D721Med (cell line): ENCODE measurements at places on chromosomes 2 and 18.
A peak's percentile ranks its signal among the peaks of the same experiment; 100 is the strongest.

DNA sequence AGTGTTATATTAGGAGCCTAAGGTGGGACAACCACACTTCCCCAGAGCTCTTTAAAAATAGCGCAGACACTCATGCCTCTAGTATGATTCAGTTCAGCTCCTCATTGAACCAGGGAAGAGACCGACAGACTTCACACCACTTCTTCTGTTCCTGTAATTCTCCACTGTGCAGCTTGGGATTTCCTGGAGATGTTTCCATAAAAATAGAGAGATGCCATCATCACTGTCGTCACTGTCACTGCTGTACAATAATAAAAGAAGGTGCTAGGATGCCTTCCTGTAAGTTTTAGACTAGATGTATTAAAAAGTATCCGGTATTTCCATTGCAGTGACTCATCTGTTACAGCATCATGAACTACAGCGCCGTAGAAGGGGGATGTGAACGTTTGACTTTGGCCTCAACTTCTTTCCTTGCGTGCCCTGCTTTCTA, 110.9 kb downstream of the FAM210A start:
- DNase-seq: no peak

DNA sequence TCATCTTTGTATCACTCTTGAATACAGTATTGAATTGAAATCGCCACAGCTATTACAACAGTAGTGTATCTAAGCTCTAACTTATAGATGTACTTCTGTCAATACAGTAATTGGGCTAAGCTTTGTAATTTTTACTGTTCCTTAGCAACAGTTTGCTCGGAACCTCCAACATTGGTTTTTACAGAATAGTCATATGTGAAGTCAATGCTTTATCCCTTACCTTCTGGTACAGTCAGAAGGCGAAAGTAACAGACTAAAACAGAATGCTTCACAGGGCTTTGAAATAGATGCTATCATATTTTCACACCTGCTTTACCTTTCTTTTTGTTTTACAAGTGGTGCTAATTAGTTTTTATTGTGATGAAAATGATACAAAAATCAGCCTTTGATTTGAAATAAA, 46.9 kb upstream of the CYP20A1 start:
- no peak for DNase-seq

DNA sequence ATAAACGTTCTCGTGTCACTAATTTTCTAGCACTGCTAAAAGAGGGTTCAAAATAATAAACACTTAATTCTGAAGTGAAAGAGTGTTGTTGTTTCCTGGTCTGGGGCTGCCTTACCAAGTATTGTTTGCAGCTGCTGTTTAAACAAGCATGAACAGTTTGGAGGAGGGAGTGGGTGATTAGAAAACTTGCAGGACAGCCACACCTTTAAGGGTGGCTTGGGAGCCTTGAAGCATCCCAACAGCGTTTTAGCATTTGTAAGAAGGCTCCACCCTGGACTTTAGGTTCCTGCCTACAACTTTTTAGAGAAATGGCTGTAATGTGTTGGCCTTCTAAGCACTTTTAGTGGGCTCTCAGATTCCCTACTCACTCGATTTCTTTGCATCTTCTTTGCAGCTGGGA, 371.6 kb downstream of the TGIF1 start:
- no peak for DNase-seq

- DNase-seq: no peak
Observed at GRCh38 chr2:172759441-172759840, 23.8 kb downstream of the RAPGEF4 start.

- DNase-seq: no peak
Observed at GRCh38 chr2:37325625-37326071, 1.0 kb upstream of the PRKD3 start.

DNA sequence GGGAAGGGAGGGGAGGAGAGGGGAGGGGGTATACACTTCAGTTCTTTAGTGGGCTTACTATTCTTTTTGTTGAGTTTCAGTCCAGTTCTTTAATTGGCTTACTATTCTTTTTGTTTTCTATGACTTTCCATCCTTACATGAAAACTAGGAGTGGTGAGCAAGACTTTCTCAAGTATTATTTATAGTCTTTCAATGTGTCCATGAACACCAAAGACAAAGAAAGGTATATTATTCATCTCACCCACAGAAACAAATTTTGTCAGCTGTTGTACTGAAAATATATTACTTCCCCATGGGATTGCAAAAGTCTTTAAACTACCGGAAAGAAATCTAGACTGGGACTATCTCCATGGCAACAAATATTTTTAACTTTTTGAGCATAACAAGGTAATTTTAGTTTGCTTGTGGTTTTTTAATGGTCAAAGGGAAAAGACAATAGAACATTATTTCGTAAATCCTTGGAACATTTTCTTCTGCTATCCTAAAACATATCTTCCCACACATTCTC, 17.6 kb downstream of the ADAM17 start:
- DNase-seq: no peak

GRCh38 chr2:69012310-69013141, 453 bp upstream of the ANTXR1 start:
- peak; percentile 40 for DNase-seq

DNA sequence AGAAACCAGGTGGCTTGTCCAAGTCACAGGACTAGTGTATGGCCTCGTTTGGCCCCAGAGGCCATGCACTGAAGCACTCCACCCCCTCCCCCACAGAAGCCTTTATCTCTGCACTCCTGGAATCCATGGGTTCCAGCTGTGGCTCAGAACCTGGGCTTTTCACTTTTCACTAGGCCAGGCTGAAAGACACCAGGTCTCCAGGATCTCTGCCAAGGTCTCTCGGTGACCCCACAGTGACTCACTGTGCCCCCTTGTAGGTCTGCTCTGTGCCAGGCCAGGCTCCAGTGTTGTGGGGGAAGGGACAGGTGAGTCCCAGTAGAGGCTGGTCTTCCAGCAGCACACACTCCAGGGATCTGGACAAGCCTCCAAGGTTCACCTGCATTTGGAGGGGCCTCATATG, 31.0 kb upstream of the GLI2 start:
- no peak for DNase-seq

- DNase-seq: no peak
Observed at GRCh38 chr2:217510771-217511291, 492.0 kb downstream of the TNS1 start.

GRCh38 chr2:26034637-26034992, 731 bp downstream of the RAB10 start:
- DNase-seq: no peak

GRCh38 chr2:240557101-240557751, 562 bp downstream of the ANKMY1 start:
- DNase-seq: no peak

- no peak for DNase-seq
Observed at GRCh38 chr2:48347712-48348111, 182.2 kb upstream of the STON1 start.

DNA sequence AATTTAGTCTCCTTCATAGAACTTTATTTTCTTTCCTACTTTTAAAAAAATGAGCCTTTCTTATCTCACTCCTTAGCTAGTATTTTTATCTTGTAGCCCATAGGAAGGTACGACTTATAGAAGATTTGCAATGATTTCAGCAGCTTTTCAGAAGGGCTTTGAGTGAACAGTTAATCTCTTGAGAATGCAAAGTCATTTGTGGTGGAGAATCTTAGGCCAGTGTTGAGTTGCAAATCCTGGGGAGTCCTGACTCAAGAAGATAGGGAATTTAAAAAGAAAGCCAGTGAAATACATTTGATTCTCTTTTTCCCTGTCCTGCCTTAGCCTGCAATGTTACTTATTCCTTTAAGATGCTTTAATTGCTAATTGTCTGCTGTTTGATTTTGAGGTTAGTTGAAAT, 33.6 kb downstream of the LYPD6 start:
- no peak for DNase-seq

DNA sequence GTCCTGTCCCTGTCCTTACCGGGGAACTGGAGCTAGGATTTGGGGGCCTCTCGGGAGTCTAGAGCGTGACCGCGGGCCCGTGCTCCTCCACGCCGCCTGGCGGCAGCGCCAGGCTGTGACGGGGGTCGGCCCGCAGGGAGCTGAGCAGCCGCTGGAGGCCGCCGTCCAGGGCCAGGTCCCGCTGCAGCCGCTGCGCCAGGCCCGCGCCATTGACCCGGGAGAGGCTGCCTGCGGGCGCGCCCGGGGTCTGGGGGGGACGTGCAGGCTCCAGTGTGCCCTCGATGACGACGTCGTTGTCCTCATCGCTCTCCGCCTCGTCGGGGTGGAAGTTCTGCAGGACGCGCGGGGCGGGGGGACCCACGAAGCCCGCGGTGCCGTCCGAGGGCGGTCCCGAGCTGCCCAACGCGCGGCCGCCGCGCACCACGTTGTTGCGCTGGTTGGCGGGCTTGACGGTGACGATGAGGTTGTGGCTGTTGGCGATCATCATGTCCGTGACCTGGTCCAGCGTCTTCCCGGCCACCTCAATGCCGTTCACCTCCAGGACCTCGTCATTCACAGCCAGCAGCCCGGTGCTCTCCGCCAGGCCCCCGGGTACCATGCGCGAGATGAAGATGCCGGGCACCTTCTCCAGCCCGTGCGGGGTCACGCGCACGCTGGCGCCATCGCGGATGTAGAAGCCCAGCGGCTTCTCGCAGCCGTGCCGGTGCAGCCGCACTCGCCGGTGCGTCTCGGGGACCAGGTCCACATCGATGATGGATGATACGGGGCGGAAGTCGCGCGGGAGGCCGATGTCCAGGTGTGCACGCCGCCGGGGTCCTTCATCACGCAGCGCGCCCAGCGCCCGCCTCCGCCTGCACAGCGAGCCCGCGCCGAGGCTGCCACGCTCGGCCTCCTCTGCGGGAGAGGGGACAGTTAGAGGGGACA, 50.9 kb downstream of the ADNP2 start:
- DNase-seq: no peak

- DNase-seq: peak; percentile 2
Observed at GRCh38 chr2:26735097-26735496, 29.0 kb upstream of the SLC35F6 start.

GRCh38 chr2:75545922-75546321, 14.8 kb downstream of the EVA1A start:
- no peak for DNase-seq

- DNase-seq: no peak
Observed at GRCh38 chr18:10143596-10143995, 229.8 kb downstream of the VAPA start.

- DNase-seq: no peak
Observed at GRCh38 chr2:146417942-146418341, 1426.9 kb upstream of the ACVR2A start.

- no peak for DNase-seq
Observed at GRCh38 chr2:211159972-211160371, 603.6 kb downstream of the CPS1 start.

DNA sequence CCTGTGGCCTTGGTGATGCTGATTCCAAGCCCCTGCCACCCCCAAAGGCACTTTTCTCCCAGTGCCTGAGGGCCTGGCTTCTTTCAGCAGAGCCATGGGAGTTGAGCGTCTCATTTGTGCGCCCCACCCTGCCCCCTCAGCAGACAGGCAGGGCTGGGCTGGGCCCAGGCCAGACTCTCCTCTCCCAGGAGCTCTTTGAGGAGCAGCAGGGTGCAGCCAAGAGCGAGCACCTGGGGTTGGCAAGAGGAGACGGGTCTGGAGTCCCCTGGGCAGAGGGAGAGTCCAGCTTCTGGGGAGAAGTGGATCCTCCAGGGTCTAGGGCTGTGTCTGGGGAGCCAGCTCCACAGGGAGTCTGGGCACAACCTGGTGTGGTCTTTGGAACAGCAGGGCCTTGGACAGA, 21.2 kb downstream of the NPPC start:
- DNase-seq: no peak

GRCh38 chr2:11040992-11041391, 114.3 kb upstream of the SLC66A3 start:
- DNase-seq: no peak

GRCh38 chr2:137437386-137437785, 526.9 kb upstream of the HNMT start:
- no peak for DNase-seq

DNA sequence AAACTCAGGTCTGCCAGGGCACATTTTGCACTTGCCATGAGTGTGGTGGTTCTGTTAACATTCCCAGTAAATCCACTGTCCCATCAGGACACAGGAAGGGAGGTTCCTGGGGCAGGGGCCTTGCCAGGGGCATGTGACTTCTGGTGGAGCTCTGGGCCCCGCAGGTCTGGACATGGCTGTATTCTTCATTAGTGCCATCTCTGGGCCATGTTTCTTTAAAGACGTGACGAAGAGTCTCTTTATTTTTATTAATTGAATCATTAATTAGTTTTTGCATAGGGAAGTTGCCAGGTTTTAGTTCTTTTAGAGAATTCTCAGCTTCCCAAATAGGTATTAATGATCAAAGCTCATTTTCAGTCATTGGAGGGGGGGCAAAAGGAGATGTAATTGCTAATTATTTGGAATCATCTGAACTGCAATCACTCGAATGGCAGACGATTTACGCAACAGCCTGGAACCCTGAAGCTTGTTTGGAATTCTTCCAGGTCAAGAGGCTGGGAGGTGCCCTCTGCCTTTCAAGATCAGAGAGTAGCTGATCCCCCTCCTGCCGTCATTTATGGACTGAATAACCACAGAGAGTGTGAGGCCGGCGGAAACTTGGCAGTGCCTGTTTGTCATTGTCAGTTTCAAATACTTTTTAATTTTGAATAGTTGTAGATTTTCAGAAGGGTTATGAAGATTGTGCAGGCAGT, 106.2 kb downstream of the RTP5 start:
- no peak for DNase-seq

- DNase-seq: no peak
Observed at GRCh38 chr2:85652056-85652455, 15.9 kb downstream of the SFTPB start.

DNA sequence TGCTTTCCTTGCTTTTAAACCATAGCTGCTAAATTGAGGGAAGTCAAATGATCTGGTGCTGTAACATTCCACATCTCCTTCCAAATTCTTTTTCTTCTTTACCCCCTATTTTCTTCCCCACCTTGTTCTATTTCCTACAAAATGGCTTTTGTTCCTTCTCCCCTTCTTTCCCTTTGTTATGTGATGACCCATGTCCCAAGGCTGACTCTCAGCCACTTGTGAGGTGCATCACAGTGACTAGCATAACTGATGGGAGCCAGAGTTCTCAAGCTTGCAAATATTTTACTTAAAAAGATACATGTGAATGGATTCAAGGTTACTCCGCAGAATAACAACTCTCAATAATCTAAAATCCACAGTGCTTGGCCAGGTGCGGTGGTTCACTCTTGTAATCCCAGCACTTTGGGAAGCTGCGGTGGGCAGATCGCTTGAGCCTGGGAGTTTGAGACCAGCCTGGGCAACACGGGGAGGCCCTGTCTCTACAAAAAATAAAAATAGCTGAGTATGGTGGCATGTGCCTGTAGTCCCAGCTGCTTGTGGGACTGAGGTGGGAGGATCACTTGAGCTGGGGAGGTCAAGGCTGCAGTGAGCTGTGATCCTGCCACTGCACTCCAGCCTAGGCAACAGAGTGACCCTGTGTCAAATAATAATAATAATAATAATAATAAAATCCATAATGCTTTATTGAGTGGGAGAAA, 100.1 kb upstream of the CERS6 start:
- no peak for DNase-seq
